GM13976 (cell line): ENCODE measurements at places on chromosomes 13 and 19.

GRCh38 chr19:10102787-10103236 lies 334 bp upstream of the ANGPTL6 start:
- DNase-seq: peak; percentile 79

DNA sequence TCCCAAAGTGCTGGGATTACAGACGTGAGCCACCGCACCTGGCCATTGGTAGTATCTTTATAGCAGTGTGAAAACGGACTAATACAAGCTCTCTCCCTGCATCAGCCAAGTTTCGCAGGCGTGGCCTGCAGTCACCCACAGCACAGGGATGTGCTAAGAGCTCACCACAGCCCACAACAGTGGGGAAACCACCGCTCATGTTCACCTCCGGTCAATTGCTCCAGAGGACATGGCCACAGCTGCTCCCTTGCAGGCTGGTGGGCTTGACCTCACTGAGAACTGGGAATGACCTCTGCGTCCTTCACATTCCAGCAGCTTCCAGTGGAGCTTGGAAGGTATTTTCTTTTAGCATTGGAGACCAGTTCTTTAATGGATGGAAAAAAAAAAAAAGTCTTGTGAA lies 156.4 kb downstream of the KCTD15 start:
- no peak for DNase-seq

- no peak for DNase-seq
Measured at GRCh38 chr13:87999788-88000187, 328.6 kb downstream of the SLITRK5 start.

DNA sequence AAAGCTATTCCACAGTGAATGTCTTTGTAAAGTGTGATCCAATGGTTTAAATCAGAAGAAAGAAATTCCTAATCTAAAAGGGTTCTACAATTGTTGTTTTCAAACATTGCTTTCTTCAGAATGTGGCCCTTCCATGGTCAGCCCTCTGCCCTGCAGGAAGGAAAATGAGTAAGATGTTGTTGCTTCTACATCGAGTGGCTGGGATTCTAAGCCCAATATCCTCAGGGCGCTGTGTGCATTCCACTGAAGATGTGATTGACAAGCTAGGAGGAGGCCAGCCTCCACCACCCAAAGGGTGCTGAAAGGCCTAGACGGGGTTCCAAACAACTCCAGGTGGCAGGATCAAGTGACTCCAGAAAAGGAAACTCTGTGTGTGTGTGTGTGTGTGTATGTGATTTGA lies 316.9 kb upstream of the TSHZ3 start:
- DNase-seq: no peak

DNA sequence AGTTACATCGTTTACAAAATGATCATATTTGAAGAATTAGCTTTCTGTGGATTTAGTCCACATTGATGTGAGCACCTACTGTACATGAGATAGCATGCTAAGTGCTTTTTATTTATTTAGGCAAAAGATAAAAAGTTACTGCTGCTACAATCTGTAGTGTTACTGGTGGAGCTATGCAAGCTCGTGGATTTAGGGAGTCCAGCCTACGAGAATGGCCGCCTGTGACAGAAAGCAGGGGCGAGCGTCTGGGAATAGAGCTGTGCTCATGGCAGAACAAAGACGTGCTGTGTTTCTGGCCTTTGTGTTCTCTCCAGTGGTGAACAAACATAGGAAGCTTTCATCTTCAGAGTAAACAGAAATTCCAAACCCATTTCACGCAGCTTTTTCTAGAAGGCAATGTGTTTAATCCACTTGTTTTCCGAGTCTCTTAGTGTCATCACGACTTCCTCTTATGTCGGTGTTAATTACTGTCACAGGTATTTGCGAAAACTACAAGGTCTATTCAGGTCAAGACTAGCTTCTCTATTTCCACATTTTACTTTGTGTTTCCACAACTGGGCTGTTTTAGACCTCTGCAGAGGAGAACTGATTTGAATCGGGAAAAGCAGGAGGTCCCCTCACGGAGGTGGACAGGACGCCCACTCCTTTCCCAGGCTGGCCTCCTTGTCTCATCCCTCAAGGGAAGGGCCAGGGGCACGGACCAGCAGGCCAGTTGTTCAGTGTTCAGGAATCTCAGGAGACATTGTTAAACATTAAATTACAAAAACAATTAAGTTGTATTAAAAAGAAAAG lies 67.3 kb downstream of the ATP11A start:
- DNase-seq: no peak
